CD4-positive, alpha-beta T cell treated with Interleukin-4 for 1 hour (primary cell): ENCODE measurements at places on chromosomes 16 and 17.

GRCh38 chr16:11233727-11234376 is 22.2 kb downstream of the SOCS1 start:
- DNase-seq: peak; percentile 63

DNA sequence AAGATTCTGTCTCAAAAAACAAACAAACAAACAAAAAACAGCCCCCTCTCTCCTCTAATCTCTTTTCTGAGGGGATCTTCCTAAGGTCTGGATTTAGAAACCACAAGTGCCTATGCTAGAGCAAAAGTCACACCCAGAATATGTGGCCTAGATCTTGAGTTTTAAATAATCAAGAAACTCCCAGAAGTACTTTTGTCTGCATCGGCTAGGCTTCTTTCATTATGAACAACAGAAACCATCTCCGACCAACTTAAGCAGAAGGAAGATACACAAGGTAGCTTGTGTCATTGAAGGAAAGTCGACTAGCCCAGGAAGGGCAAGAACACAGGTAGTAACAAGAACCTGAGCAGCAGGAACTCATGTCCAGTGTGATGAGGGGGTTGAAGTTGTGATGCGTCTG is 73.9 kb upstream of the KIFC3 start:
- no peak for DNase-seq

- DNase-seq: peak; percentile 93
These were observed 1.6 kb upstream of the N4BP1 start for GRCh38 chr16:48611329-48612137.

DNA sequence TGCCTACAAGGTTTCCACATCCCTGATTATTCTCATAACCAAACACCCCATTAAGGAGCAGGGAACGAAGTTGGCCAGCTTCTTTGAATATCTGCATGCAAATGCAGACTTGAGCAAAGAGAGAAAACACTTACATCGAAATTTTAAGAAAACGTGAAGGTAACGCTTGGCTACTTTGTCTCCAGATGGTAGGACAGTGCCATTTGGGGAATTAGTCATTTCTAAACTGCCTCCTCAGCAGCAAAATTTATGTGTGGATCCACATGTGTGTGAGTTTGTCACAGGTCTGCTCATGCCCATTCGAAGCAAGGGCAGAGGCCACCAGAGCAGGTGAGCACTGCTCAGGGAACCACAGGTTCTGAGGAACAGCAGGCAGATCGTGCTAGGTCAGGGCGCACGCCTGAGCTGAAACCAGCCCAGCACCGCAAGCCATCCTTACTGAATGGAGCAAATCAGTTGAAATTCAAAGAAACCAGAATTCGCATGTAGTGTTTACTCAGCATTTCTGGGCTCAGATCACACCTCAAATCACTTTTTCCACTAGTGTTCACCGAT is 80.1 kb downstream of the SOCS1 start:
- no peak for DNase-seq

- DNase-seq: no peak
These were observed 88.6 kb downstream of the NTN1 start for GRCh38 chr17:9109933-9110332.

DNA sequence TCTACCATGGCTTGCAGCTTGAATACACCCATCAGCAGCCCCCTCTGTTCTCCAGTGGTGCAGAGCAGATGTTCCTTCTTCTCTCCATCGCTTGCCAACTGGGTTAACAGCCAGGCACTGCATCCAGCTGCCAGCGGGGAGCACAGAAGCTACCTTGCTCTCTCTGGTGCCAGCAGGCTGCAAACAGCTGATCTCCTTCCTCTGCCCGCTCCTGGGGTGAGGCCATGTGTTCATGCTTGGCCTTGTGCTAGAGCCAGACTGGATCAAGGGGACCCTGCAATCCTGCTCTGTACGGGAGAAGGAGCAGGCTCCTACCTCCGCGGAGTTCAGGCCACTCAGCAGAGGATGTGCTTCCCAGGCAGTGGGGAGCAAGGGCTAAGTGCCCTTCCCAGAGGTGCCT is 24.1 kb upstream of the ENGASE start:
- DNase-seq: no peak

DNA sequence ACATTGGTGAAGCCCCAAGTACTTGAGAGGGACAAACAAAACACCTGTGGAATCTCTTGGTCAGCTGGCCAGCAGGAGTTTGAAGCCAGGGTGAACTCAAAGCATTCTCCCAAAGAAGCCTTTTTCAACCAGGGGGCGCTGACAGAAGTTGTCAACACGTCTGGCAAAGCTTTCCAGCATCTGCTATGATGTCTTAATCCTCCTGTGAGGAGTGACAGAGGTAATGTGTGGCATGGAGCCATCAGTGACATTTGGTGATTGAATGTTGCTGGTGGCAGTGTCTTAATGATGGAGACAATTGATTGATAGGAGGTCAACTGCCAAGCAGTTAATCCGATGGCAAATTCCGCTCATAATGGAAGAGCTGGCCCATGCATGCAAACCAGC is 257.6 kb upstream of the HSBP1 start:
- no peak for DNase-seq

GRCh38 chr17:57939797-57940196 is 15.4 kb downstream of the CUEDC1 start:
- DNase-seq: peak; percentile 79
